H4 (cell line): ENCODE measurements at places on chromosomes 5 and 9. TPM values are rescaled to one million over a fixed set of nuclear protein-coding genes. Genes with fewer than 3 reads are reported as not detected.
A peak's percentile ranks its signal among the peaks of the same experiment; 100 is the strongest.

Gene HSD17B3
- total RNA-seq = not detected in 2 replicates

Gene UBE2B
- total RNA-seq = 36.0 and 43.8 TPM in 2 replicates

Gene SH2D3C
- 0.12 and 0.23 TPM in 2 replicates for total RNA-seq

Gene ANKRD31
- 0.14 and 0.33 TPM in 2 replicates for total RNA-seq

Gene LMX1B
- 0.15 and 0.64 TPM in 2 replicates for total RNA-seq

- DNase-seq = no peak
Measured at GRCh38 chr9:120545701-120546550, 34.0 kb downstream of the CDK5RAP2 start.

DNA sequence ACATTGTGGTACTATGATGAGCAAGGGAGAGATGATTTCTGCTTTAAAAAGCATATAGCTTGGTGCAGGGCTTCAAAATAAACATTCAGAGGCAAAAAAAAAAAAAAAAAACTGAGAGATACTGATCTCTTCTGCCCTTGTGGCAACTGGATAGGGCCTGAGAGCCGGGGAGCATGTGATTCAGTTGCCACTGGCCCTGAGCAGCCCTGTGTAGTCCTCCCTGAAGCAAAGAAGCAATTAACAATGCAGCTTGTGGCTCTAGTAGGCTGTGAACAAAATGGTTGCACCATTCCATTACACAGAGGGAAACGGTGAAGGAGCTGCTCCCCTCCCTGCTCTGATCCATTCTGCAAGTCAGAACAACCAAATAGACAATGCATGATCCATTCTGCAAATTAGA is 347.5 kb upstream of the DAB2 start:
- DNase-seq = peak; percentile 53

DNA sequence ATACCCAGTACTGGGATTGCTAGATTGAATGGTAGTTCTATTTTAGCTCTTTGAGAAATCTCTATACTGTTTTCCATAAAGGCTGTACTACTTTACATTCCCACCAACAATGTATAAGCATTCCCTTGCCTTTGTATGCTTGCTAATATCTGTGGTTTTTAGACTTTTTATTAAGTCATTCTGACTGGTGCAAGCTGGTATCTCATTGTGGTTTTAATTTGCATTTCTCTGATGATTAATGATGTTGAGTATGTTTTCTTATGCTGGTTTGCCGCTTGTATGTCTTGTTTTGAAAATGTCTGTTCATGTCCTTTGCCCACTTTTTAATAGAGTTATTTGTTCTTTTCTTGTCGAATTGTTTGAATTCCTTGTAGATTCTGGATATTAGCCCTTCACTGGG is 512.7 kb upstream of the PAPPA start:
- peak; percentile 9 for DNase-seq

GRCh38 chr5:158670201-158670600 is 429.5 kb downstream of the EBF1 start:
- DNase-seq = no peak

GRCh38 chr9:504921-505740 is 290.5 kb downstream of the DOCK8 start:
- no peak for DNase-seq

- DNase-seq = no peak
Measured at GRCh38 chr5:78447775-78448424, 87.5 kb downstream of the SCAMP1 start.

DNA sequence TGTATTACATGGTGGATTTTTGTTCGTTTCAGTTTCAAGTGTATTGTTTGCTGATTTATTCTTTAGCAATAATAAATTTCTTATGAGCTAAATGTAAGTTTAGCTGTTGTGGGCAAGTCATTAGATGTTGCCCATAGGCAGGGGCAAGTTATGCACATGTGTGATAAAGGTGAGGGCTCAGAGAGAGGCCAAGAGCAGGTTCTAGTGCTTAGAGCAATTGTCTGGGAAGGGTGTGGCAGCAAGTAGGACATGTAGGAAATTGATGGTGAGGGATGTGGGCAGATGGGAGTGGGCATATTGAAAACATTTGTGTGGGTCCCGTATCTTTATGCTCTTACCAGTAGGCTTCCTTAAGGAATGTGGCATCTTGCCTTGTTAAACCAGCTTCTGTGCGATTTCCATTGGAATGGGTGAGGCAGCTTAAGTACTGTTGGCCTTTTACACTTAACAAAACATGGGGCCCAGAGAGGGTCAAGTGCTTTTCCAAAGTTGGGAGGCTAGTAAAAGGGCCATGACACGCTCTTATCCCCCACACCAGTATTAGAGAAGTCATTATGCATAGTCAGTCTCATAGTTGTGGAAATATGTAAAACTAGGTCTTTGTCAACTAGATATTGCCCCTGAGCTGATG is 60.6 kb downstream of the KDM4C start:
- no peak for DNase-seq

GRCh38 chr5:3599226-3600105 is 3.8 kb downstream of the IRX1 start:
- no peak for DNase-seq
